ENCODE measurements at places on chromosomes 11 and 22. TPM values are rescaled to one million over a fixed set of nuclear protein-coding genes. Genes with fewer than 3 reads are reported as not detected.

GRCh38 chr22:20131859-20132685, 468 bp downstream of the ZDHHC8 start:
- DNase-seq = peak; percentile 68

Gene ROM1
- 1.5 TPM for total RNA-seq

DNA sequence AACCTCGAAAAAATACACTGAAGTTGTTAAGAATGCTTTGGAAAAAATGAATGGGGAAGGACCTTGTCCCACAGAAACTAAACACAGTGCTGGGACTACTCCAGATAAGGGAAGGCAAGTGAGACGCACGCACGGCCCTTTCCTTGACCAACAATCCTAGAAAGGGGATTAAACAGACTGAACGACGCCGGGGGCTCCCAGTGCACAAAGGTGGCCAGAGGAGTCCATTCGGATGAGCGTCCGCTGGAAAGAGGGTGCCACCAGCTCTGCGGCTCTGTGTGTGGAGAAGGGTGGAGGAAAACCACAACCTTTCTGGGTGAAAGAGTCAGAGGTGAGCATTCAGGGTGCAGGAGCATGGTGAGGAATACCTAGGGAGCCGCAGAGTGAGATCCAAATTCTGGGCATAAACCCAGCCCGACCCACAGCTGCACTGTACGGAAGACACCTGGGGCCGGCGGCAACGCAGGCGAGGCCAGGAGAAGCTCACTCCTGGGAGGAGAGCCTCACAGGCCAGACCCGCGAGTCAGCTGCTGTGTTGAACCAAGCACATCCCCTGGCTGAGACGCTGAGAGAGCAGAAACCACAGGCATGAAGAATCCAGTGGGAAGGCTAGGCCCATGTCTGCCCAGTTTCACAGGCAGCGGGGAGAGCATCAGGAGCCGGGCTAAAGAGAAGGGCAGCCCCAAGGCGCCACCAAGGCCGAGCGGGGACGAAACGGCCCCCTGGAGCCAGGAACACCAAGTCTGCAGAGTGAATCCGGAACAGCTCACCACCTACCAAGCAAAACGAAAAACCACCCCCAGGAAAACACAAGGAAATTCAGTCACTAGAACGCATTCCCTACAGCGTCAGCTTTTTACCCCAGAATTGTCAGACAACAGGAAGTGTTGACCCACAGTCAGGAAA, 177.1 kb downstream of the BRD1 start:
- peak; percentile 34 for DNase-seq

- no peak for DNase-seq
These were observed 20.7 kb downstream of the PLEKHA7 start for GRCh38 chr11:16993495-16993894.

Gene MS4A6A
- 49.6 TPM for total RNA-seq

DNA sequence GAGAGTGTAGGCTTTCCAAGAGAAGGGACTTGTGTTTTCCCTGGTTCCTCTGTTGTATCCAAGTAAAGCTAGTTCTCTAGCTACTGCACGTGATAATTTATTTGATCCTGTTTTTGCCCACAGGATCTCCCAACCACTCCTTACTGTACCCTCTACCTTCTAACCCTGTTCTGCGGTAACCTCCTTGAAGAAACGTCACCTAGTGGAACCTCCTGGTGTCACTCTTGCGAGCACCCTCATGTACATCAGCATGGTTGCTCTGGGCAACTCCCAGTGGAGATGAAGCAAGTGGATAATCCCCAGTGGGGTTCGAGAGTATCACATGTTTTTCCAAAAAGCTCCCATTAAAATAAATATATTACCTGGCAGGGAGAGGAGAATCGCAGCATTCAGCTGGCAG, 108.9 kb upstream of the CLMP start:
- DNase-seq = no peak

- no peak for DNase-seq
These were observed 110.6 kb downstream of the KIF18A start for GRCh38 chr11:27997344-27997743.

Gene DRD2
- not detected for total RNA-seq

- no peak for DNase-seq
These were observed at the start of gene SCT for GRCh38 chr11:626475-627307. SCT (minus strand) TSS chr11:627181; CDS start chr11:627143, 38 bp downstream.

DNA sequence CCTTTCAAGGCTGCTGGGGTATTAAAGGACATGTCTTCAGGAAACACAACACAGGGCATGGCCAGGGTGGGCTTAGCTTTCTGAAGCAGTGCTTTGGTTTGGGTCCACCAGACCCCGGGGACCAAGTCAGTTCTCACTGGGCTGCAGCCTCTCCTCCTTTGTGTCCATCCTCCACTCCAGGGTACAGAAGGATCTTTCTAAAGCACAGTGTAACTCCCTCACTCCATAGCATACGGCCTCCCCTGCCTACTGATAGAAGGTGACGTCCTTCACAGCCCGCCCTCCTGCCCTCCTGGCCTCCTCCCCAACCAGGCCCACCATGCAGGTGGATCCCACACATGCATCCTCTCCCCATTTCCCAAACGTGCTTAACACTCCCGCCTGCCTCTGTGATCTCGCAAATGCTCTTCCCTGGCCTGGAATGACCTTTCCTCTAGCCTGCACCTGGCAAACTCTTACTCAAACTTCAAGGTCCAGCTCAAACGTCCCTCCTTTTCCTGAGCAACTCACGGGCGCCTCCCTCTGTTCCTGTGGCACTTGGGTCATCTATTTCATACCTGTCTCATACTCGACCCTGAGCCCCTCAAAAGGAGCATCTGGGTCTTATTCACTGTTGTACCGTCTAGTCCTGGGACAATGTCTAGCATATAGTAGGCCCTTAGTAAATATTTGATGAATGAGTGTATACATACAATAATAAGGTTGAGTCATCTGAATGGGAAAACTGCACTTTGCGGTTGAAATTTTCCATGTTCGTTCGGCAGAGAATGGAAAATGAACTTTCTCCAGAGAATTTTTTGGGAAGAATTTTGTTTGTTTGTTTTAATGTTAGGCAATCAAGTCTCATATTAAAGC, 187.7 kb downstream of the EFCAB6 start:
- no peak for DNase-seq

- no peak for DNase-seq
These were observed 163.3 kb downstream of the CADM1 start for GRCh38 chr11:115340874-115341273.

GRCh38 chr11:31877083-31877482, 66.0 kb upstream of the PAX6 start:
- no peak for DNase-seq

DNA sequence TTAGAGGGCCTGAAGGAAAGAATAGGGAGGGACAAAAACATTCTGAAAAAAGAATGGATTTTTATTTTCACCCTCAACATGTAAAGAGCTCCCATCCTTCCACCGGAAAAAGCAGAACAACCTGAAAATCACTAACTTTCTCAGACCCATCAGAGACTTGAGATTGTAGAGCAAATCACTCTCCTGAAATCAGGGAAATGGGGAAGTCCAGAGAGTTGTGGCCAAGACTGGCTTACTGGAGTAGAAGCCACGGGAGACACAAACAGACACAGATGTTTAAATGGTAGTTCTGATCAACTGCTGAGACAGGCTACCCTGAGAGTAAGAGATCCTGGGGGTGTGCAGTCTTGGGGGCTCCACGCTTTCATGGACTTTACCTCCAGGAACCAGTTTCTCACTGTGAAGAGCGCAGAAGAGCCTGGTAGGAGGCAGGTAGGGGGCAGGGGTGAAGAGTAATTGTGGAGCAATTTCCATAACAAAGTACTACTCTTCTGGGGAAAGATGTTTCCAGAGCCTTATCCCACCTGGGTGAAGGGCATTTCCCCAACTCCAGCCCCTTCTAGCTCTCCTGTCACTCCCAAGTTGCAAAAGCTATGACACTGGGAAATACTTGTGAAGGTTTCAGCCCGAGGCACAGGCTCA, 47.1 kb downstream of the ASCL2 start:
- DNase-seq = no peak

DNA sequence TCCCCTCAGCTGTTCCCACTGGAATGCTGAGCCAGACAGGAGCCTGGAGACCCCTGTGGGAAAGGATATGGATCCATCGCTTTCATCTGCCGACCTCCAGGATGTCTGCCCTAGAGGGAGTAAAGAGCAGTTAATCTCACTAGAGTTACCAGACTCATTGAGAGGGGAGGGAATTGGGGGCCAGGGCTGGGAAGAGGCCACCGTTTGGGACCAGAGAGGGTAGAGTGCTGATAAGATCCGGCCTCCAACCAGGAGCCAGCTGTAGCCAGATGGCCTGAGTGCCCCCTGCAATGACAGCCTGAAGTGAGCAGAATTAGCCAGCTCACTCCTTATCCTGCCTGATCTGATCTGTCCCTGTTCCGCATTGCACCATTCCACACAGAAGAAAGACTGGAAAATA, 3.7 kb upstream of the APLNR start:
- DNase-seq = no peak

GRCh38 chr11:104333977-104334376, 170.0 kb upstream of the PDGFD start:
- DNase-seq = no peak

Gene UBE2L3
- total RNA-seq = 46.7 TPM

DNA sequence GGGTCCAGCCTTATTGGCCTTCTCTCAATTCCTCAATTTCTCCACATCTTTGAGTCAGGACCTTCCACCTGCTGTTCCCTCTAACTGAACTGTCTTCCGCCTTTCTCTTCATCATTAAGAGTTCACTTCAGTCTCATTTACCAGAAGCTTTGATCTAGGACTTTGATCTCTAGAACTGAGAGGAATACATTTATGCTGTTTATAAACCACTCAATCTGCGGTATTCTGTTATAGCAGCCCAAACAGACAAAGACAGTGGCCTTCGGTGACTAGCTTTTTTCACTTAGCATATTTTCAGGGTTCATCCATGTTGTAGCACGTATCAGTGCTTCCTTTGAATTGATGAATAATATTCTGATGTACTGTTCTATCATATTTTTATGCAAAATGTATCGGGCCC, 10.5 kb downstream of the CLPB start:
- no peak for DNase-seq

DNA sequence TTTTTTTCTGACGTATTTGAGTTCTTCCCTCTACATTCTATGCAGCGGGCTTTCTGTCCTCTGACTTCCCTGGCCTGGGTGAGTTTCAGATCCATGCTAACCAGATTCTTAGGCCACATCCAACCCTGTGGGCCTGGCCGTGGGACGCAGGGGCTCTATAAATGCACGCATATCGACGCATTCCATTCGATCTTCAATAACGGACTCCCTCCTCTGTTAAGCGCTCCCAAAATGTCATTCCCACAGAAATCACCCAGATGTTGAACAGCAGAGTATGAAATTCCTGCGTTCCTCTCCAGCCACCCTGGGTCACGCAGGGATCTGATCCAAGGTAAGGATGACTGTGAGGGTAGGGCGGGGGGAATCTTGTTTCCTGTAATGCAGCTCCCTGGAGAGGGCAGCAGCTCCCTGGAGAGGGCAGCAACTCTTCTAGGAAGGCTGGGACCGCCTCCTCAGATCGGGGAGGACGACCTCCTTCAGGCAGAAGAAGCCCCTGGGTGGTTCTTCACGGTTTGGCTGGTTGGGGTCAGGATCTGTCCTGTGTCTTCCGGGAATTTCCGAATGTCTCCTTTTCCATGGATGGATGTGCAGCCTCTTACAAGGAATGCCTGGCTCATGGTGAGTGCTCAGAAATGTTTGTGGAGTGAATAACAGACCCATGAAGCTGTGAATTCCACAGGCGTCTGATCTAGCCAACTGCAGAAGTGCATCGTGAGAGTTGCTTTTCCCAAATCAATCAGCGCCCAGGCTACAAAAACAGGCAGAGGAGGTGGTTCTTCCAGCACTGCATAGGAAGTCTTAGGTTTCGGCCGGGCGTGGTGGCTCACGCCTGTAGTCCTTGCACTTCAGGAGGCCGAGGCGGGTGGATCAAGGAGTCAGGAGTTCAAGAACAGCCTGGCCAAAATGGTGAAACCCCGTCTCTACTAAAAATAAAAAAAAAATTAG, 12.2 kb downstream of the MRGPRD start:
- DNase-seq = peak; percentile 42

Gene PUS3
- total RNA-seq = 5.1 TPM

GRCh38 chr11:47149782-47150181, 26.9 kb downstream of the ARFGAP2 start:
- no peak for DNase-seq

Gene CD6
- total RNA-seq = 0.08 TPM

Gene MIAT
- 0.48 TPM for total RNA-seq

Gene NXPE2
- not detected for total RNA-seq

DNA sequence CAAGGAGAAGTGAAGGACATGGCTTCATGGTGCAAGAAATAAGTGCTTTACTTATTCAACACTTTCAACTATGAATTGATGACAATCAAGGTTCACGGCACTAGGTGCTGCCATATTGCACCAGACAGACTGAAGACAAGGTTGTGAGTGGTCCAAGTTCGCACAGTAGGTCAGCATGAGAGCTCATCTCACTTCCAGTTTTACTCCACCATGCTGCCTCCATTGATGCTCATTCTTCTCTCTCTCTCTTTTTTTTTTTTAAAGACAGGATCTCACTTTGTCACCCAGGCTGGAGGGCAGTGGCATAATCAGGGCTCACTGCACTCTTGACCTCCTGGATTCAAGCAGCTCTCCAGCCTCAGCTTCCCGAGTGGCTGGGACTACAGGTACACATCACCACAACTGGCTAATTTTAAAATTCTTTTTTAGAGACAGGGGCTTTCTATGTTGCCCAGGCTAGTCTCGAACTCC, 47.7 kb downstream of the EHF start:
- DNase-seq = no peak

DNA sequence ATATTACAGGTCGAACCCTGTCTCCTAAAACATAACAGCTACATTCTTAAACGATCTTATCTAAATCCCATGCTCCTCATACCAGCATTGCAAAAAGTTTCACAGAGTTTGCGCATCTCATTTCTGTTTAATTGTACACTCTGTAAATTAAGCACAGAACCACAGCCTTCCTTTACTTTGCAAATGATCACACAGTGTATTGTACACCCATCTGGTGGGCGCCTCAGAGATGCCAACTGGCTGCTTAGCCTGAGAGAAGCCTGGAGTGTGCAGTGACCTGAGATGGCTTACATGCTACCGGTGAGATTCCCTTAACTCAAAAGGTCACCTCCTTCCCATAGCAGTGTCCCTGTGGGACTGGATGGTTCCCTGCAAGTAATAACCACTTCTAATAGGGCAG, 1077.3 kb downstream of the OPCML start:
- no peak for DNase-seq

- no peak for DNase-seq
These were observed 283.5 kb downstream of the SWAP70 start for GRCh38 chr11:9947231-9947864.

Gene TMEM109
- 82.2 TPM for total RNA-seq

Gene PTPRJ
- total RNA-seq = 6.7 TPM

GRCh38 chr11:77819921-77820564, 479 bp downstream of the RSF1 start:
- DNase-seq = peak; percentile 55

Gene CST6
- total RNA-seq = not detected

DNA sequence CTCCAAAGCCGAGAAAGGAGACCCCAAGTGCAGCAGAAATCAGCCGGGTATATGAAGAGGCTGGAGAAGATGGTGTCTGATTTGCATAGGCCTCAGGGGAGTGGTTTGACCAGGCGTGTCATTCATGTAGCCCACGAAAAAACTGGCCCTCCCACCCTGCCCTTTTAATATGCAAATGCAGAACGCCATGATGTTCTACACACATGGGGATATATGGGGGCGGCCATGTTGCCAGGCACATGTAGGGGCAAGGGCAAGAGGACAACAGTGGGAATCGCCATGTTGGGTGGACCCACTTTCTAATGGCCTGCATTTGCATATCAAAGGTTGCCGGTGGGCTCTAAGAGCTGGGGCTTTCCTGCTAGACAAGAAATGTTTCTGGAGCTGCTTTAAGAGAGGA, 86.4 kb downstream of the ISX start:
- DNase-seq = no peak
